Caki2 (cell line): ENCODE measurements at places on chromosomes 12 and 14. TPM values are rescaled to one million over a fixed set of nuclear protein-coding genes. Genes with fewer than 3 reads are reported as not detected.

GRCh38 chr14:37602605-37603453 lies 7.4 kb downstream of the TTC6 start:
- no peak for DNase-seq

DNA sequence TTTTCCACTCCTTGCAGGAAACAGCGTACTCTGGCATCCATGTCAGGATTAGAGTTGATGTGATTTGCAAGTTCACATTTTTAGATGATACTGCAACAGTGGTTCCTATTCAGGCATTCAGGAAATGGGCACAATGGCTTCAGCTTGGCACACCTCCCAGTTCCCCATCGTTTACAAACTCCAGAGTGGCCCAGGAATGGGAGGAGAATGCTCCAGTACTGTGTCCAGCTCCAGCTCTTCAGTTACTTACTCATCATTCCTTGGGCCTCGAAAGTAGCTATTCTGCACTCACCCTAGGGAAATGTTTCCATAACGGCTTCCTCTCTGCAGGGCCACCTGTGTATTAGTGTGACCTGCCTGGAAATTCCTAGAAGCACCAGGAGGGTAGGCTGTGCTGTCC lies 239.7 kb upstream of the RGS6 start:
- DNase-seq = no peak

- peak; percentile 99 for DNase-seq
These were observed 23.5 kb upstream of the DYRK2 start for GRCh38 chr12:67625004-67625403.

DNA sequence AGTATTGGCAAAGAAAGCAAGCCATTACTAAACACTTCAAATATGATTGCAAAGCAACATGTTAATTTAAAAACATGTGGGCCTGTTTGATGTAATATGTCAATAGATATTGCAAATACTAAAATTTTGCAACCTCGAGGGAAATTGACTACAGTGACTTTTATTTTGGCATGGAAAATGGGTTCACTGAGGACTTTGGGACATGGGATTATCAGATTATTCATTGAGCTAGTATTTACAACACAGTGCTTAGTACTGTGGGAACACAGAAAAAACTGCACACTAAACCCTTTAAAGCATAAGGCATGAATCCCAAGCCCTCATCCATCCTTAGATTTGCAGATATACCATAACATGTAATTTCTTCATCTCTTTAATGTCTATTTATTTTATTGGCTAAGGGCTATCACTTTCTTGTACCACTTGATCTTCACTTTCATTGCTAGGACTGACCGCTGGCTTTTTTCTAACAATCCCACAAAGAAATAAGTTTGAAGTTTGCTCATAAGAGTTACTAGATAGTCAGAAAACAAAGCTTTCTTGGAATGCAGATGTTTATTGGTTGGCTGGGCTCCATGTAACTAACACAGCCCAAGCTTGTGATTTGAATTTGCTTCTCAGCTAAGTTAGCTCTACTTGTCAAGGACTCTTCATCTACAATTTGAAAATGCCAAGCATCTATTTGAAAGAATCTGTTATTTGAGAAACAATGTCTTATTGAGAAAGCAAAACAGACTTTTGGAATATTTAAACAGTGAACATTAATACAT lies 48.7 kb downstream of the PPFIBP1 start:
- DNase-seq = no peak

- DNase-seq = no peak
These were observed 113.5 kb downstream of the TMEM132D start for GRCh38 chr12:129790331-129790730.

- DNase-seq = no peak
These were observed 56.0 kb downstream of the LLPH start for GRCh38 chr12:66074561-66074960.

DNA sequence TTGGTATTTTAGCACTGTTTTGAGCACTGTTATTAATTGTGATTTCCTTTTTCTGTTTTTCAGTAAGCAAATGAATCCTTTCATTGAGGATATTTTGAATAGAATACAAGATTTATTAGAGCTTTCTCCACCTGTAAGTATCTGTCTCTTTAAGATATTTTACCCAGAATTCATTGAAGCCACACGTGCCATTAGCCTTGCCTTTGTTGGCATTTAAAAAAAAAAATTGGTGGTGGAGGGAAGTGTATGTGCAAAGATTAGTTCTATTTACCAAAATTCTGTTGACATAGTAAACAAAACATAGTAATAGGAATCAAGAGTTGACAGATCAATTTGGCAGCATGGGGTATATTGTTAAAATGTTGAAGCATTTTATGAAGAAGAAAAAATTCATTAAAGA lies 23.8 kb downstream of the XPOT start:
- no peak for DNase-seq

- no peak for DNase-seq
These were observed 583.9 kb downstream of the ALG10 start for GRCh38 chr12:34605955-34606748.

- no peak for DNase-seq
These were observed 160.7 kb upstream of the ARID2 start for GRCh38 chr12:45568808-45569207.

GRCh38 chr12:12331896-12332295 lies 18.1 kb downstream of the MANSC1 start:
- no peak for DNase-seq

DNA sequence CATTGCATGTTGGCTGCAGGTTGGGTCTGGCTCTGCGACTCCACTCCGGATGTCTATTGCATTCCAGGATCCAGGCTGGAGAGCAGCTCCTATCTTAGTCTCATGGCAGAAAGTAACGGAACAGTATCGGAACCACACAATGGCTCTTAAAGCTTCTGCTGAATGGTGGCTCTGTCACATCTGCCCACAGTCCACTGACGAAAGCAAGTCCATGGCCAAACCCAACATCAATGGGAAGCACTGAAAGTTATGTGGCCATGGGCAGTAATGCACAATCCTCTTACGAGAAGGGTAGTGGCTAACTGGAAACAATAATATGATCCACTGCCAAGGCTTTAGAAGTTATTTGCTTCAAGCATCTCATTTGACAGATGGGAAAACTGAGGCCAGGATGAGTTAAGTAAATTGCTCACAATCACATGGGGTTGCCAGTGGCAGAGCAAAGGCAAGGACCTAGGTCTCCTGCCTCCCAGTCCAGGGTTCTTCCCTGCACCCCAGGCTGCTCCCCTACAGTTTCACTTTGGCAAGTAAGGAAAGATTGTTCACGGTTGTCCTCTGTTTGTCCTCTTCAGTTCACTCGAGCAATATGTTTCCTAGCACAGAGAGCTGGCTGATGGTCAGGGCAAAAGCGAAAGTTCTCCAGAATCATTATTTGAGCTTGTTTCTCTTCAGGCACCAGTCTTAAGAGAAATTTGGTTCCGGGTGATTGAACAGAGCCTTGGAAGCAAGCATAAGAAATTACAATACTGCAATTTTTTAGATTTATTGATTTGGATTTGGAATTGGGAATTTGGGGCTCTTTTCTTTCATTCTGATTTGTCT lies 54.2 kb downstream of the CKAP4 start:
- DNase-seq = no peak

- DNase-seq = no peak
These were observed 16.0 kb downstream of the DBX2 start for GRCh38 chr12:45034861-45035265.

DNA sequence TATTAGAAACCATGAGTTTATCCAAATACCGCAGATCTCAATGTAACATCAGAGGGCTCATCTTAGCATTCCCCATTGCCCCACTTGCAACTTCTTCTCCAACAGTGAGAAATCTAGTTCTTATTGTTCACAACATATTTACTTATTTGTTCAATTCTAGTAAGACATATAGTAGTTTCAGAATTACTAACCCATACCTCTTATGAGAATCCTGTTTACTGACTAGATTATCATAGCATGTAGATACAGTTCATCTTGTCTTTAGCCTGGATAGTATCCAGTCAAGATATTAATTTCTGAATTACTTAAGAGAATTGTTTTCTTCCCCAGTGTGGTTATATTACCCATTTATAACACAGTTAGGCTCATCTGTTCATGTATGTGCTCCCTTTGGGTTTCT lies 80.6 kb downstream of the NIN start:
- DNase-seq = no peak

- DNase-seq = no peak
These were observed 248.0 kb downstream of the RASSF9 start for GRCh38 chr12:85588221-85588620.

GRCh38 chr12:99043319-99043914 lies 398.3 kb downstream of the APAF1 start:
- DNase-seq = peak; percentile 18

DNA sequence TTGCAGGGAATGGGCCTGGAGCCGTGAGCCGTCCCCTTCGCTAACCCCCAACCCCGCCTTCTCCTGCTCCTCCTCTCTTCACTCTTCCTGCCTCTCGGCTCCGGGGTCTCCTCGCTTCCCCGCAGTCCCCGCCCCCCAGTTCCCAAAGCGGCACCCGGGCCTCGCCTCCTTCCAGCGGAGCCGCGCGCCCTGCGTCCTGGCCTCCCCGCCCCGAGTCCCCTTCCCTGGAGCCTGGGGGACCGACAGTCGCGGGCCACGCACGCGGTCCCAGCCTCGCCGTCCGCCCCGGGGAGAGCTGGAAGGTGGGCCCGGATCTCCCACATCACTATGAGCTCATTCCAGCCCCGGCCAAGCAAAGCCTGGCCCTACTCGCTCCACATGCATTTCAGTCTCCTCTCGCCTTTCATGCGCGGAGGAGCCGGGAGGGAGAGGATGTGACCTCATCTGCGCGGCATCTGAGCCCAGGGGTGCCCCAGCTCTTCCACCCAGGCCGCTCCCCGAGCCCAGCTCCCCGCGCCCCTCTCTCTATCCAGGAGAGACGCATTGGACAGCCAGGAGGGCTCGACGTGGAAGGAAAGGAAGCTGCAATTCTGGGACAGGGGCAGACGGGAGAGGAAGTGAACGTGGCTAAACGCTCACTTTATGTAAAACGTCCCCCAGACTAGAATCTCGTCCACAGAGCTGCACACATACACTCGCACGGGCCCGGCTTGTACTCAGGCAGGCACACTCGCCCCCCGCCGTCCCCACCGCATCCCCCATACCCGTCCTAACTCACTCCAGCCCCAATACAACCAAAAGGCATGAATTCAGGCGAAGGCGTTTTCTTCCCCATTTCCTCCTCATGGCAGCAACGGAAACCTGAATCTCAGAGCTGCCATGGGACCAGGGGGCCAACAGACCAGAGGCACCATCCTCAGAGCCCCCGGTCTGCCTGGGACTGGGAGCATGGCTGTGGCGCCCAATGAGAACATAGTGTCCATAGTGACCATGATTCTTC lies 108.7 kb upstream of the CCND2 start:
- DNase-seq = no peak

- no peak for DNase-seq
These were observed 43.6 kb upstream of the DDX11 start for GRCh38 chr12:31029916-31030562.

- no peak for DNase-seq
These were observed 170.1 kb upstream of the RTL1 start for GRCh38 chr14:101073598-101073965.

DNA sequence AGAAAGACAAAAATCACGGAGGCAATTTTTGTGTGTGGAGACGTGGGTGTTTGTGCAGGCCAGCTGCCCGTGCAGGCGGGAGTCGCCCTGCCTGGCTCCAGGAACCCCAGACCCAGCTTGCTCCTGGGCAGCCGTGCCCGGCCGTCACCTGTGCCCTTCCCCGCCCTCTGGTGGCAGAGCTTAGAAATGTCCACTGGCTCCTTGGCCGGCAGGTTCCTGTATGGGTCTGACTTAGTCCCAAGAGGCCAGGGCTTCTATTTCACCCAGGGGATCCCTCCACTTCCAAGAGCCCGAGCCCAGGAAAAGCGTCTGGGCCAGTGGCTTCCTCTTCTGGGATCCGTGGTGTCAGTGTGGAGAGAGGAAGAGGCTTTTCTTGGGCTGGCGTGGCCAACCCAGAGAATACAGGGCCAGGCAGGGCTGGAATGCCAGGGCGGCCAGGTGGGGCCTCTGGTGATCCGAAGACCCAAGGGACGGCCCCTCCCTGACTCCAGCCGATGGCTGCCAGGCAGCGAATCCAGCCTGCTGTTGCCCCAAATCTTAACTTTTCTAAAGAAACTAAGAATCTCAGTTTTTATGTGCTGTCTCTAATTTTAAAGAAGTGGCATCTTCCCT lies 120.9 kb downstream of the TMEM132C start:
- DNase-seq = peak; percentile 15

POTEM gene
- not detected in 2 replicates for total RNA-seq

GLIPR1L1 gene
- not detected in 2 replicates for total RNA-seq

DCTN2 gene
- total RNA-seq = 358 and 362 TPM in 2 replicates

MGST1 gene
- total RNA-seq = 667 and 694 TPM in 2 replicates

AQP6 gene
- total RNA-seq = not detected in 2 replicates

GRIN2B gene
- 0.38 and 1.5 TPM in 2 replicates for total RNA-seq

AICDA gene
- 0.84 and 27.6 TPM in 2 replicates for total RNA-seq

OTOGL gene
- total RNA-seq = not detected in 2 replicates

IL26 gene
- total RNA-seq = not detected in 2 replicates

FSCB gene
- total RNA-seq = not detected in 2 replicates

CD69 gene
- total RNA-seq = 0.71 and 4.1 TPM in 2 replicates

A2M gene
- total RNA-seq = not detected in 2 replicates

CPNE6 gene
- 0.07 TPM in 1 of 2 replicates, not detected in the other for total RNA-seq
